Glutamatergic neuron (in vitro differentiated cells): ENCODE measurements at places on chromosomes 13 and 19. TPM values are rescaled to one million over a fixed set of nuclear protein-coding genes. Genes with fewer than 3 reads are reported as not detected.

The FKRP gene
- total RNA-seq: 46.6 TPM

The IFI30 gene
- 0.76 TPM for total RNA-seq

DNA sequence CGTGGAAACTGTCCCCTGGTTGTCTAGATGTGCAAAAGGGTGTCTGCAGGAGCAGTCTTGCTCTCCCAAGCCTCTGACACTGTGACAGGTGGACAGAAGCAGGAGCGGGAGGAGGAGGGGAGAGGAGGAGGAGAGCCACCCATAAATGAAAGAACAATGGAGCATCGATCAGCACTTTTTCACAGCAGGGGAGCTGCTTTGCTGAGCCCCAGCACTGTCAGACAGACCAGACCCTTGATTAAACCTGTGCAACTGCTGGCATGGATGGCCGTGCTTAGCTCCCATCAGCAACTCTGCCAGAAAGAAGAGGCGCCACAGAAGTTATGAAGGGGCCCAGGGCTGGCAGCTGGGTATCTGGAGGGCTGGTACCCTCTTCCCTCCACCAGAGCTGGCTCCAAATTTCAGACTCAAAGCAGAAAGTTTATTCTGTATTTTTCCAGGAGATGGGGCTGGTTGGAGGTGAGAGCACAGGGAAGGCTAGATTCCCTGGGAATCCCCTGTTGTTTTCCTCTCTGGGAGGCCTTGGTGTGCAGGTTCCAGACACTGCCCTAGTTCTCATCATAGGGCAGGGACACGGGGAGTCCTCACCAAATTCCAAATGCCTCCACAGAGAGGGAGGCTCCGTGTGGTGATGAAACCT, 1192.2 kb downstream of the UQCRFS1 start:
- no peak for DNase-seq

The ZSCAN4 gene
- 0.69 TPM for total RNA-seq

The CYP4F3 gene
- not detected for total RNA-seq

The RPL36 gene
- total RNA-seq: 514 TPM

DNA sequence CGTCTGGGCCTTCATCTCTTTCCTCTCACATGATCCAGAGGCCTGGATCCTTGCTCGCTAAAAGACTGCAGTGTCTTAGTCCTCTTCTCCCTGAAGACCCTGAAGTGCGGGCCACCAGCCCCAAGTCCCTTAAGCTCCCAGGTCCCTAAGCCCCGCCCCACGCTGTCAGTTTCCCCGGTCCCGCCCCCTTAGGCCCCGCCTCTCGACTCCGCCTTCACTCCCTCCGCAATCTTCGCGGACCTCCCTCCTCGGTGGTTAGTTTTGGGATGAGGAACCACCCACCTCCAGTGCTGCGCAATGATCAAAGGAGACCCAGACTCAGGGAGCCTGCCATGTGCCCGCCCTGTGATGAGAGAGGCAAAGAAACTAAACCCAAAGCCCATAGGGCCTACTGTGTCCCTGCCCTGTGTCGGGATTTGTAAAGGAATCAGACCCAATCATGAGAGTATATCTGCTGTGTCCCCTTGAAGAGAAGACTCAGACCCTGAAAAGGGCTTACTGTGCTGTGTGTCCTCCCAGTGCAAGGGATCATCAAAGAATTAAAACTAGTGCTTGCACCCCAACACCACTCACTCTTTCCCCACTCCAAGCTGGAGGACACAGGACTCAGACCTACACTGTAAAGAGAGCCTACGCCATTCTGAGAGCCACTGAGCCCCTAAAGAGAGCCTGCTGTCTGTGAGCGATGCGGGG, 3.0 kb upstream of the COX6B1 start:
- DNase-seq: peak; percentile 76

- DNase-seq: no peak
These were observed 5.7 kb upstream of the ZNF492 start for GRCh38 chr19:22628401-22628800.
